ENCODE measurements at places on chromosomes 2 and 18. TPM values are rescaled to one million over a fixed set of nuclear protein-coding genes. Genes with fewer than 3 reads are reported as not detected.

DNA sequence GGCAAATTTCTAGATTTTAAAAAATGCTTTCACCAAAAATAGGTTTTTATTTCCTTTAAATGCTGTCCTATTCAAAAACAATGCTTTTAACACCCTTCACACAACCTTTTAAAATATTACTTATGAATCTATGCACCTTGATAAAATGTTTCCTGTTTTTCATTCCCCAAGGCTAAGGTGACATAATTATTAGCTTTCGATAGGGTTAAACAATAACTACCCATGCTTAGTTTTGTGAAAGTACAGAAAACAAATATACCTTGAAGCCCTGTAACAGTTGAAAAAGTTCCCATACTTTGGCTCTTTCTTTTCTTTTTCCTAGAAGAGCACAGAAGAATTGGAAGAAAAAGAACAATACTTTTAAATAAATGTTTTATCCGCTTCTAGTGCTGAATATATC, 54.9 kb upstream of the ITPRID2 start:
- no peak for DNase-seq

DNA sequence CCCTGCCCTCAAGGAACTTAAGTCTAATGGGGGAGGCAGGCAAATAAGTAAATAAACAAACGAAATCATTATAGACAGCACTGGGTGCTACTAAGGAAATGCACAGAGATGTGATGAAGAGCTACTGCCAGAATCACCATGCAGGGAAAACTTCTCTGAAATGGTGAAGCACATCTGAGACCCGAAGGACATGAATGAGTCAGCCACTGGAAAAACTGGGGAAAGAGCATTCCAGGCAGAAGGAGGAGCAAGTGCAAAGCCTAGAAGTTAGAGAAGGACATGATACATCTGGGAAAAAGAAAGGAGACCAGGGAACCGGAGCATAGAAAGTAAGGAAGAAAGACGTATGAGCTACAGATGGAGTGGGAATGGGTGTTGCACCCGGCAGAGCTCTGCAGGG, 56.8 kb downstream of the TGFA start:
- DNase-seq = no peak

The RALBP1 gene
- total RNA-seq = 64.0 TPM

DNA sequence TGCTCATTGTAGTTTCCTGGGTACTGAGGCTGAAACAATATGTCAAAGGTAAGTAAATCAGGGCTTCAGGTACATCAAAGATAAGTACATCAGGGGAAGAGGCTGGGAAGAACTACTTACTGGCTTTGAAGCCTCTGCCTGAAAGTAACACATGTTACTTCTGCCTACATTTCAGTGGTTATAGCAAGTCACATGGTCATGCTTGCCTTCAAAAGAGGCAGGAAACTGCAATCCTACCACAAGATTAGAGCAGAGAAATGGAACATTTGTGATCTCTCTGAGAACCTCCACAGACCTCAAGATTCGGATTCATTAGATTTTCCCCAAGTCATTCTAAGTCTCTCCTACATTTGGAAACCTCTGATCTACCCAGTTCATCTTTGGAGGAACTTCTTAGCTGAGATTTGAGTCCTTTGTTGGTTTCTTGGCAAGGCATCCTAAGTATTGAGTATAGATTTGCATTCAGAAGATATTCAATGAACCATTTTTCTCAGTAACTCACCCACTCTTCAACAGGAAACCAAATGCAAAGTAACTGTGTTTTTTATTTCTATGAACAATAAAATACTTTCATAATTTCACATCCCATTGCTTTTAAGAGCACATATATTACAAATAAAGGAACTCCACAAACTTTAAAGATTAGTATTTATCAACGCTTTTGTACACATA, 48.5 kb upstream of the CCDC195 start:
- no peak for DNase-seq

The SGO2 gene
- total RNA-seq = 17.3 TPM

DNA sequence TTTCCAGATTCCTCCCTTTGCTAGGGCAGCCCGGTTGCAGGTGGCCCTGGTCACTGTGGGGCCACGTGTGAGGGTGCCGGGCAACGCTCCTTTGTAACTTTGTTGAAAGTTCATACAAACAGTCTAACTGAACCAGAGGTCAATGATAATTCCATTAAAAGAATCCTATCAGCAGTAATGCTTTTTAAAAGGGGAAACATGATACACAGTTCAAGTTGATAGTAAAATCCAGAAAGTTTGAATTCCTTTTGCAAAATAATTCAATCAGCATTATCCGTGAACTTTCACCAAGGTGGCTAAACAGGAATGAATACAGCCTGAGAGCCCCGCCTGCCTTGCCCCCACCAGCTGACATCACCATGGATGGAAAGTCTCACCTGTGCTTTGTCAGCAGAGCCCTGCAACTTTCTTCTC, 166.2 kb downstream of the ACKR3 start:
- DNase-seq = no peak

DNA sequence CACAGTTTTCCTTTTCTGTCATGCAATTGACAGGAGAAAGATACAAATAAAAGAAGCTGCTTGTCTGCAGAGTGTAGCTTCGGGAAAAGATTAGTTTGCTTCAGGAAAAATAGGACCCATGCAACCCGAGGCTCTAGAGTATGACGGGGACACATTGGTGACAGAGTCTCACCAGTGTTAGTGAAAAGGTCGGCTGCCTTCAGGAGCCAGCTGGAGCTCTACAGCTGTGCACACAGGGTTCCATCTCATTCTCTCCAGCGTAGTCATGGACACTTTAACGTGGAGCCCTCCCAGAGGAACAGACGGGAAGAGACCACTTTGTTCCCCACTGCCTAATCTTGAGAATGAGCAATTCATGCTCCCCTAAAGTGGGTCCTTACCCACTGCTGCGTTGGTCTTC, 42.9 kb downstream of the FECH start:
- no peak for DNase-seq

DNA sequence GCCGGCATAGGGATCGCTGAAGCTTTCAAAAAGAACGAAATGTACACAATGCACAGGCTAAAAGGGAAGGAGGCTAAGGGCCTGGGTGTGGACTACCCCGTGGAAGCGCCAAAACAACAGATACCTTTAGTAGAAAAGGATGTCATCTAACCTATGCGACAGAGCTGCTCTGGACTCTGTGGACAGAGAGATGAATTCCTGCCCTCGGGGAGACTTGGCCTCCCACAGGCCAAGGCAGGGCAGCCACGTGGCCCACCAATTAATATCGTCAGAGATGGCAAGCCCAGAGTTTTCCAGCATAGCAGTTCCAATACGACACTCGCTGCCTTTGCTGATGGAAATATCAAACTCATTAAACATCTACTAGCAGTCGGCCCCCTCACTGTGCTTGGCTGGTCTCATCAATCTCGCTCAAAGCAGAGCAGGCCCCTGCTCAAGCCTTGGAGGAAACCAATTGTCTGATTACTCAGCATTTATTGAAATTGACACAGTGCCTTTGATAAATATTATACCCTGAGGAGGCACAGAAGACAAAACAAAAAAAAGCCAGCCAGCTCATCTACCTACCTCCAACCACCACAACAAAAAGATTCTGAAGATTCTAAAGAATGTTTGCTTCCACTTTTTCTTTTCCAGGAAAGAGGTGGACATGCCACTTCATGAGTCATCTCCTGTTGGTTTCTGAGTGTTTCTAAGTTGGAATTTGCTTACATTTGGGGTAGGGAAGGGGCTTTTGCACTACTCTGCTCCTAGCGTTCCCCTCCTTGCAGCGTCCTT, 79.0 kb upstream of the ACAA2 start:
- peak; percentile 75 for DNase-seq

GRCh38 chr2:240857039-240858008, 11.3 kb upstream of the AGXT start:
- no peak for DNase-seq

The CAPN14 gene
- total RNA-seq = 1.0 TPM

The UNC80 gene
- not detected for total RNA-seq

GRCh38 chr2:235533198-235533597, 39.4 kb downstream of the AGAP1 start:
- DNase-seq = no peak

GRCh38 chr2:13106302-13106701, 389.6 kb downstream of the TRIB2 start:
- DNase-seq = no peak

- DNase-seq = peak; percentile 46
Measured at GRCh38 chr2:183037553-183038340, 510 bp downstream of the NCKAP1 start.

DNA sequence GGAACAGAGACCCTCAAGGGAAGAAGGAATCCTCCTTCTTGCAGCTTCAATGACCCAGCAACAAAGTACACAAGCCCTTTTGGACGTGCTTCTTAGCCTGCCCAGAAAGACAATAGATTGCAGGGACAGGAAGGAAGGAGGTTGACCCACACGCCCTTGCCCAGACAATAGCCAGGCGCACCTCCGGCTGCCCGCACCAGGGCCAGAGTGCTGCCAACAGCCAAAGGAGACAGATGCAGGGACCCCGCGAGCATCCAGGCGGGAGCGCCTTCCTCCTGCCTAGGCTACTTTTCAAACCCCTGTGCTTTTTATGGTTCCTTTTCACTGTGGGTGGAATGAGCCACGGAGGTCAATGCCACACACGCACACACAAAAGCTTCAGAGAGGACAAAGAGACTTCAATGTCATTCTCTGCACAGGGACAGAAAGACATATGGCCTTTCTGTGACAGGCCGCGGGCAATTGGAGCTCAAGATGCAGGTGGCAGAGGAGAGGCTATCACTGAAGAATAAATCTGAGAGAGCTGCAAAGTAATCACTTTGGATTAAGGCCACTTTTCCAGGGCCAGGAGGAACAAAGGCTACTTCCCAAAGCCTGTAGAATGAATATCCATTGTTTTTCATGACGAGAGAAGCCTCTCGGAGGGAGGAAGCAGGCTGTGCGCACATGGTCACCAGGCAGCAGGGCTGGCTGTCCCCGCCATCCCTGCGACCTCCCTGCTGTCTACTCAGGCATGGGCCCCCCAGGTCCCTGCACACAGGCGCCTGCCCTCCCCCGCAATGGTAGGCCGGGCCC, 300.6 kb downstream of the EIPR1 start:
- DNase-seq = no peak

- no peak for DNase-seq
Measured at GRCh38 chr2:121242175-121242875, 42.7 kb downstream of the TFCP2L1 start.

GRCh38 chr18:3058328-3059191, 45.6 kb upstream of the LPIN2 start:
- peak; percentile 35 for DNase-seq

- no peak for DNase-seq
Measured at GRCh38 chr2:177455187-177455586, 62.6 kb downstream of the AGPS start.

- DNase-seq = no peak
Measured at GRCh38 chr2:21640046-21640445, 516.3 kb downstream of the TDRD15 start.

DNA sequence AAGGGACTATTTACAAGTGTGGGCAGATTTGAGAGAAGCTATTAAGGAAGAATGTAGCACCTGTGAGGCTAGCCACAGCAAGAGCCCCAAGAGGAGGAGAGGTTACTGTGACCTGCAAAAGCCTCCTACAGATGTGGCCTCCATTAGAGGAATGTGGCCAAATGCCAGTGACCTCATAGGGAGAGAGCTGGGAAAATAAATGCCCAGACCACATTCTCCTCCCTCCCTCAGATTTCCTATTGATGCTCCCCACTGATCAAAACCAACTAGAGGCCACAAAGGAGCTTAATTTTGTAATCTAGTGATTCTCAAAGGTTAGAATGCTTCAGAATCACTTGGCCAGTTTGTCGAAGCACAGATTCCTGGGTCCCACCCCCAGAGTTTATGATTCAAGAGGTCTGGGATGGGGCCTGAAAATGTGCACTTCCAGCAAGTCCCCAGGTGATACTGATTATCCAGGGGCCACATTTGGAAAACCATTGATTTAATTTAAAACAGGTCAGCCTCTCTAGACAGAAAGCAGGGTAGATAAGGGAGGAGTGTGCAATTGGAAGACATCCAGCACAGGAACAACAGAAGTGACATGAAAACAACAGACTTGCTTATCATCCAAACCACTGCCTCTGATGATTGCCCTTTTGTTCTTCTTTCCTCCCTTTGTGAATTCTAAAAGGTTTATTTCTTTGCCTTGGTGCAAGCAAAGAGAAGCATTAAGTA, 61.2 kb upstream of the RBBP8 start:
- DNase-seq = peak; percentile 80

The RESP18 gene
- not detected for total RNA-seq

- peak; percentile 17 for DNase-seq
Measured at GRCh38 chr2:37919631-37920032, 5.5 kb upstream of the RMDN2 start.

- DNase-seq = no peak
Measured at GRCh38 chr18:79510731-79511241, 115.1 kb downstream of the NFATC1 start.

The OSBPL1A gene
- 19.1 TPM for total RNA-seq

DNA sequence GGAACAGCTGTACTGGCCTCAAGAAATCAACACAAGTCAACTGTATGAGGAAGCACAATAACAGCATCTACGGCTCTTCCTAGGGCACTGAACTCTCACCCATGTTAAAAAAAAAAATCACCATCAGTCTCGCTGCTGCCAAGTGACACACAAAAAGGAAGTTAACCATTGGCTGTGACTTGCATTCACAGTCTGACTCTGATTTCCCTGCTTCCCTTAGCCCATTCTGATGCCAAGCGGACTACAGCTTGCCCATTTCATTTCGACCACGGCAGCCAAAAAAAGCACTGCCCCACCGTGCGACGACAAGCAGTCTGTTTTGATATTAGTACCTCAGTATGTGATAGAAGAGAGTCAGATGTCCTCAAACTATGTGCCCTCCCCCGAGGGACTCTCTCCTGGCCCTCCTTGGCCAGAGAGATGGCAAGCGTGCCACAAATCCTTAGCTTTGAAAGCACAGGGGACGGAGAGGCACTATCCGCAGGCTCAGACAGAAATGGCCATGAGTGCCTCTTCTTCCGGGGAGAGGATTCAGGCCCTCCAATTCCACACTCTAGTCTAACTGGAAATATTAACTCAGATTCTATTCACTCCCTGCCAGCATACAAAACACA, 250.0 kb downstream of the TCF4 start:
- DNase-seq = no peak

DNA sequence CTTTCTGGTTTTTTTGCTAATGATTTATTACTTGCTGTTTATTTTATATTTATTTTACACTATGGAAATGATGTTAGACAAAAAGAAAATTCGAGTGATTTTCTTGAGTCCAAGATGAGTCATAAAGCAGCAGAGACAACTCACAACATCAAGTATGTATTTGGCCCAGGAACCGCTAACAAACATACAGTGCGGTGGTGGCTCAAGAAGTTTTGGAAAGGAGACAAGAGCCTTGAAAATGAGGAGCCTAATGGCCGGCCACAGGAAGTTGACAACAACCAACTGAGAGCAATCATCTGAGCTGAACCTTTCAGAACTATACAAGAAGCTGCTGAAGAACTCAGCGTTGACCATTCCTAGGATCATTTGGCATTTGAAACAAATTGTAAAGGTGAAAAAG, 594.1 kb downstream of the SATB2 start:
- peak; percentile 41 for DNase-seq

The GPD2 gene
- 45.8 TPM for total RNA-seq

Data from M059J (cell line).